ENCODE measurements at places on chromosomes 2 and 18.

GRCh38 chr2:18626256-18626668 lies 36.9 kb upstream of the NT5C1B start:
- no peak for DNase-seq

DNA sequence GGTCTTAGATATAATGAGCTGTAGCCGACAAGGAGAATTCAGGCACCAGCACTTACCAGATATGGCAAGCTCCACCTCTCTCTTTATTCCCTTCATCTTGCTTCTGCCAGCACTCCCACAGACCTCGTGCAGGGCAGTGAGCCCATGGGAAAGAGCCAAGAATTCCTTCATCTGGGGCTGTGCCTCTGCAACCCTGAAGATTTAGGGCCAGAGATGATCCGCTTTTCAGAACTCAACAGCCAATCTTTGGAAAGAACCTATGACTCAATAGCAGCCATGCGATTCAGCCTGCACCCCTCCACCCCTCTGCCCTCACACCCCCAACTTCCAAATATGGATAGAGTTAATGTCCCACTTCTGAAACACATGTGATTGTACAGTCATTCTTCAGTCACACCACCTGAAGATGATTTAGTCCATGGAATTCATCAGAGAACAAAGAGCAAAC lies 533.7 kb upstream of the TNP1 start:
- peak; percentile 70 for DNase-seq

GRCh38 chr18:8726281-8726680 lies 20.9 kb downstream of the MTCL1 start:
- no peak for DNase-seq

DNA sequence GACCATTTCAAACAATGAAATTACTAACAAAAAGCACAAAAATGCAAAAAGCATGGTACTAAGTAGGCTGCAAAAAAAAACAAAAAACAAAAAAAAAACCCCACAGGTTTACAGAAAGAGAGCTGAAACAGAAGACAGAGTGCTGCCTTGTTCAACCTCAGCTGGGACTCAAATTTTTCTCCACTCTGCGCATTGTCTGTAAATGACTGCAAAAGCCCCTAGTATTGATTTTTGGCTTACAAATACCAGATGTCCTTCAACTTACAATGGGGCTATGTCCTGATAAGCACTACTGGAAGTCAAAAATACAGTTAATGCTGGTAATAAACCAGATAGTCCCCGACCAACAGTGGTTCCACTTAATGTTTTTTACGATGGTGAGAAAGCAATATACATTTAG lies 42.2 kb downstream of the UBE2E3 start:
- no peak for DNase-seq

DNA sequence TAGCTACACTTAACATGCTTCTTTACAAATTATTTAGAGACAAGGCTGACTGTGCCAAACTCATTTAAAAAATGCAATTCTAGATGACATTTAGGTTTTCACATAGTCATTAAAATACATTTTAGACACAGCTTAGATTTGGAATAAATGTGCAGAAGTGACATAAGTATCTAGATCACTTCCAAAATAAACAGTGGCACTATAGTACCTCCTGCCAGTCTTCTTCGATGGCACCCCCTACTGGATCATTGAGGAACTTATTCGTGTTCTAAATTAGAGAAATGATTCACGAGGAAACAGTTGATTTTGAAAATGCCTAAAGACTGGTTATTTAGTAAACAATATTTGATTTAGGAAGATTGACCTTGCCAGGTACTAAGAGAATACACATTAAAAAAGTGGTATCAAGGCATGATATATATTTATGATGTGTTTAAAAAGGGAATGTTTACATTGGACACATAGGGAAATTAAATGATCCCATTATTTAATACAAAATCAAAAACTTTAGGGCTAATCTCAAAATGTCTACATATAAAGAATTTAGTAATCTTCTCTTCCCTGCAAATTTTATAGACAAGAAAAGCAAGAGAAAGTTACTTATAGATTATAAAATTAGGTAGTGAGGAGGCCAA lies 323.9 kb downstream of the XIRP2 start:
- DNase-seq: peak; percentile 72

- DNase-seq: no peak
Measured at GRCh38 chr2:237630216-237631000, 3.0 kb downstream of the LRRFIP1 start.

GRCh38 chr2:120482334-120482733 lies 136.4 kb downstream of the INHBB start:
- DNase-seq: no peak

GRCh38 chr2:224354632-224355211 lies 47.2 kb downstream of the FAM124B start:
- DNase-seq: no peak

DNA sequence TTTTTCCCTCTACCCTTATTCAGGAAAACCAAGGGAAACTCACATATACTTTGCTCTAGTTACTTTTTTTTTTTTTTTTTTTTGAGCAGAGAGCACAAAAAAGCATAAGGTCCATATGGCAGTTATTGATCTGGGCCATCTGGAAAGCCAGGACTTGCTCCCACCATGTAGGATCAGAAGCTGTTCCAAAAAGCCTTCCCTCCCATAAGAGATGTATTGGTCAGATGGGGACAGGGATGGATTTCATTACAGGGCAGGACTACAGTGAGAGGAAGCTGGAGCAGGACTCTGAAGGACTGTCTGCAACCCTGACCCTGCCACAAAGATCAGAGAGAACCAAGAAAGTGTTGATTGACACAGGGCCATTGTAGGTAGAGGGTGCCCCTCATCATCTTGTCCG lies 57.3 kb downstream of the NRP2 start:
- no peak for DNase-seq

GRCh38 chr2:6368281-6368680 lies 497.4 kb downstream of the CMPK2 start:
- no peak for DNase-seq

DNA sequence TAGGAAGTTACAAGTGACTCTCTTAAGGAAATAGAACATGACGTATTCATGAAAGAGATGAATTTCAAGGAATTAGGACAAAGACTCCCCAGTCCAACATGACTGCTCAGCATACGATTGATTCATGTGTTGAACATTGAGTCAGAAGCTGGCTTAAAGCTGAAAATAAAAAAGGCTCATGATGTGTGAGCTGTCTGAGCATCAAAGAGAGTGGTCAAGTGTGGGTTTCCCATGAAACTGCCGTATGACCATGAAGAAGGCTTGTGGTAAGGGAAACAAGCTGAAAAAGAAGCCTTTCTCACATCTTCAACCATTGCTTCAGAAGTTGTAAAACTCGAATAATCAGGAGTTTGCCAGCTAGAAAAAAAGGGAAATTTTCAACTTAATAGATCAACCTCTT lies 201.9 kb upstream of the APCDD1 start:
- no peak for DNase-seq

DNA sequence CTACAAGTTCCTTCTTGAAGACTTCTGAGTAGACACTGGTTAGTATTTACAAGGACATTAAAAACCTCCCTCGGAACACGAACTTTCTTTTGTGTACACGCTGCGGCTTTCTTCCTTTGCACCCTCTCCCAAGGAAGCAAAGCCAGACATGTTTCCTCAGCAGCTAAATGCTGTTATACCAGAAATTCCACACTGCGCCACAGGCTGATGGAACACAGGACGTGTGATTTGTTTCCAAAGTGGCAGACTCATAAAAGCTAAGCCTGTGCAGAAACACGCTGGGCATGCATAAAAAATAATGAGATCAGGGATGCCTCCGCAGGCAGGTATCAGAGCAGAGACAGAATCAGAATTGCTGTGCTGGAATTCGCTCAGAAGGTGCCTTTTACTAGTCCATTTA lies 73.0 kb upstream of the RGPD5 start:
- DNase-seq: no peak

DNA sequence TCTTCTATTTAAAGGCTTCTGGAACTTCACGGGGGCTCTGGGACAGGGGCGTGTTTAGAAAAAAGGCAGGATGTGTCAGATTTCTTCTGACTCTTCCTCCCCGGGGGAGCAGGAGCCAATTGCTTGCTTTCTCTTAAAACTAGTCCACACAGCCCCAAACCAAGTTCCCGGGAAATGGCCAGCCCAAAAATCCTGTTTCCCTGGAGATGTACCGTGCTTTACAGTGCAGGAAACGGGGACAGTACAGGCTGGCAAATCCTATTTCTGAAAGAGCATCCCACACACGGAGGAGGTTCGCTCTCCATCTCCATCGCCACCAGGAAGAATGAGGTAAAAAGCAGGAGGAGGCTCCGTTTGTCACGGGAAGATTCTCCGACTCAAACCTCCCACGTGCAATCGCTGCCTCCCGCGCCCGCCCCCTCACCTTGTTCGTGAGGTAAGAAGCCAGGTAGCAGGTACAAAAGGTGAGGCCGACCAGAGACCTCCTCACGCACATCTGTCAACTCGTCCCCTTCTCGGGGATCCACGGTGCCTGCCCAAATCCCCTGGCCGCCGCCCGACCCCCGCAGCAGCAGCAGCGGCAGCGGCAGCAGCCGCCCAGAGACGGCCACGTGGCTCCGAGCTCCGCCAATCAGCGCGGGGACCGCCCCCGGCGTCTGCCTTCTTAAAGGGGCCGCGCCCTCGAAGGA lies 15.6 kb upstream of the RIOK3 start:
- peak; percentile 75 for DNase-seq

DNA sequence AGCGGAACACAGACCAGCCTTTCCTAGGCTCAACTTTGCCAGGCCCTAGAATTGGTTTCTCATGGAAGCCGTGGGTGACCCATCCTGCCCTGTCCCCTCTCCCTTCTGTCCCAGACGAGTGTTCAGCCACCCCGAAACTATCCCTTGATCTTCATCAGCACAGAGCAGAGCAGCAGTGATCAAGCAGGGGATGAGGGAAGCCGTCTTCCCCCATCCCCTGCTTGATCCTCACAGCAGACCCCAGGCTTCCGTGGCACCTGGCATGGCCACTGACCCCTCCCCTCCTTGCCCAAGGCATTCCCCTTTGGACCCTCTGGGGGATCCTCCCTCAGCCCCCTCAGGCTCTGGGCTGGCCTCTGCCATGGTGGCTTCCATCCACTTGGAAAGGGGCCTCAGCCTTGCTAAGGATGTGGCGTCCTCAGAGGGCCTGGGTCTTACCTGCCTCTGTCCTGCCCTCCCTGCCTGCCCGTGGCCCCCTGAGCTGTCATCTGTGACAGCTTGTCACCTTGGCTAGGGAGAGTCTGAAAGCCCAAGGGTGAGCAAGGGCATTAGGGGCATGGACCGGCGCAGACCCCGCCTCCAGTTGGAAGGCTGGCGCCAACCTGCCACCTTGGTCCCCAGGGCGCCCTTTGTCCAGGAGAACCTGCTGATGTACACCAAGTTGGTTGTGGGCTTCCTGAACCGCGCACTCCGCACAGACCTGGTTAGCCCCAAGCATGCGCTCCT lies 10.4 kb upstream of the CCDC74A start:
- DNase-seq: no peak

GRCh38 chr2:137237055-137237454 lies 471.7 kb downstream of the THSD7B start:
- no peak for DNase-seq

- DNase-seq: no peak
Measured at GRCh38 chr2:105129722-105130232, 91.9 kb downstream of the MRPS9 start.

- no peak for DNase-seq
Measured at GRCh38 chr2:61557381-61557780, 19.2 kb upstream of the XPO1 start.

DNA sequence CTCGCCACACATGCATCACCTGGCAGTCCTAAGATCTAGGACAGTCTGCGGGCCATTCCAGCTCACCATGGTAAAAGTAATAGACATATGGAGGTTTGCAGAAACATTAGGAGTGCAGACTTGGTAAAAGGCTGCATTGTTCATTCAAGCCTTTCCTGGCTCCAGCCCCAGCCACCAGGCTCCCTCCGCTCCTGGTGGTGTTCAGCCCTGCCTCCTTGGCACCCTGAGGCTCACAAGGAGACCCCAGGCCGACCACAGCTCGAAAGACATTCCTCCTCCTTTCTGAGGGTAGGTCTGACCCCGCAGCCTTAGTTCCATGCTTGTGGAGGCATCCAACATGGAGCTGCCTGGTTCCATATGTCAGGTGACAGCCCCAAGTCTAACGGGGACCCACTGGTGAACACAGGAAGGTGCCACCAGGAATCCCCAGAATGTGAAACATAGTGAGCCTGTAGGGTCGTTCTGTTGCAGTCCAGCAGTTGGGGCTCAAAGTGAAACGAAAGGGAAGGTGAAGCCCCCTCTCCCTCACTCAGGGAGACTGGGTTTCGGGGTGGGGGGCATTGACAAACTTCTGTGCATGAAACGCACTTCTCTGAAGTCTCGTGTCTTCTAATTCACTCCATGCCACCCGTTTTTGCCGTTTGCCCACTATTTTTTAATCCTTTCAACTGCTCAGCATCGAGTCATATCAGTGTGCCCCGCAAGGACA lies 5.0 kb upstream of the SP100 start:
- DNase-seq: no peak

GRCh38 chr2:51695531-51695930 lies 663.6 kb upstream of the NRXN1 start:
- DNase-seq: no peak

- DNase-seq: no peak
Measured at GRCh38 chr2:172280571-172281361, 146.6 kb upstream of the ITGA6 start.

- no peak for DNase-seq
Measured at GRCh38 chr2:75035444-75036353, 77.3 kb downstream of the POLE4 start.

DNA sequence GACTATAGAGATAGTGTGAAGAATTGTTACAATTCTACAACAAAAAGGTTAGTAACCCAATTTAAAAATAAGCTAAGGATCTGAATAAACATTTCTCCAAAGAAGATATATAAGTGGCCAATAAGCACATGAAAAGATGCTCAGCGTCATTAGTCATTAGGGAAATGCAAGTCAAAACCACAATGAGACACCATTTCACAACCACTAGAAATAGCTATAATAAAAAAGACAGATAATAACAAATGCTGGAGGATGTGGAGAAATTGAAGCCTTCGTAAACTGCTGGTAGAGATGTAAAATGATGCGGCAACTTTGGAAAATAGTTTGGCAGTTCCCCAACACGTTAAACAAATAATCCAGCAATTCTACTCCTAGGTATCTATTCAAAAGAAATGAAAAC lies 366.5 kb upstream of the POU3F3 start:
- no peak for DNase-seq

- no peak for DNase-seq
Measured at GRCh38 chr18:25544546-25545287, 192.8 kb upstream of the ZNF521 start.

DNA sequence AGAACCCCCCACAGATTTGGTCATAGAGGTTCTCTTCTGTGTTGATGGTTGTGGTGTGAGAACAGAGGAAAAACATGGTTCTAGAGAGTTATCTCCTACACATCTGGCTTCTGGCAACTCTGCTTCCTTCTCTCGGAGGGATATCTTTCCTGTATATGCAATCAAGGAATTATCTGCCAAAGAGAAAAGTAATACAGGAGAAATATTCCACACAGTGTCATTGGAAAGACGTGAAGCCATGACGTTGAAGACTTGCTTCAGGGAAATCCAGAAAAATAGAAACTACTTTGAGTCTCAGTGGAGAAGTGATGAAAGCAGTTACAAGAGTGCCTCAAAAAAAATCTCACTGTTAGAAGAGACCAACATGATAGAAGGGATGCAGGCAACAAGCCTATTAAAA lies 78.5 kb downstream of the RAB31 start:
- DNase-seq: no peak
